Right atrium auricular region (tissue), 2 donors: ENCODE measurements at places on chromosomes 5 and 9.

DNA sequence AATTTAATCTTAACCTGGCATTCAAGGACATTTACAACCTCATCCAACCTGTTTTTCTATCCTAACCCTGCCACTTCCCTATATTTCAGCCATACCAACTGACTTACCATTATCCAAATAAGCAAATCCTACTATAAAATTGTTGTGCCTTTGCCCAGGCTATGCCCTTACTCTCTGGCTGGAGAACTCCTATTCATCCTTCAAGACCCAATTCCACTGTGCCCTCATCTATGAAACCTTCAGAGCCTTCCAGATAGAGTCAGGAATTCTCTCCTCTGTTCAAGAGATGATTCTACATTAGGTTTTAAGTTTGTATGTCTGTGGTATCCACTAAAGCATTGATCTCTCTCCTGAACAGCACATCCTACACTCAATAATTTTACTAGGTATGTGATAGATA is 46.3 kb upstream of the MSX2 start:
- H3K36me3 ChIP-seq, result no peaks in the 10 kb centered on the region
- H3K4me3 ChIP-seq, result no peak overlapping the region
- no peaks in the 10 kb centered on the region for H3K4me1 ChIP-seq
- no peak overlapping the region for H3K27ac ChIP-seq

DNA sequence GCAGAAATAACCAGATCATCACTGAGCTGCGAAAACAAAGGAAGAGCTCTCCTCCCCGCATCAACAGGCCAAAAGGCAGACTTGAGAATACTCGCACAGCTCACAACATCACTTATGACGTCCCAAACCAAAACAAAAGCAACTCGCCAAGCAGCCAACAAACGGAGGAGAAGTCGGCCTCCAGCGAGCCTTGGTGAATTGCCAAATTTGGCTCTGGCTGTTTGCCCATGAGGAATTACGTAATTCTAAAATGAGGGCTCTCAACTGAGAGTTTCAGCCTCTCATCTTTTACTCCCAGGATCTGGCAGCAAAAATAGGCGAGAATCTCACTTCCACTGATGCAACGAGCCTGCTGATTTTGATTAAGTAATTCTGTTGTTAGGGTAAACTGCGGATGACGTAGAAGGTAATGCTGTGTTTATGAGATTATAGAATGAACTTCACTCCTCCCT is 51.7 kb upstream of the SEMA6A start:
- H3K4me3 ChIP-seq, result no peak overlapping the region
- peak overlapping the region; percentile 44 for H3K27ac ChIP-seq
- H3K36me3 ChIP-seq, result no peaks in the 10 kb centered on the region

- no peak overlapping the region for H3K27ac ChIP-seq
- no peaks in the 10 kb centered on the region for H3K36me3 ChIP-seq
- H3K27me3 ChIP-seq, result no peaks in the 10 kb centered on the region
- DNase-seq, result no peak
- no peak overlapping the region for H3K4me3 ChIP-seq
These were observed 55.8 kb upstream of the SLC2A8 start for GRCh38 chr9:127341152-127341551.

- H3K4me1 ChIP-seq, result peaks cover 27% of the 10 kb centered on the region
- H3K36me3 ChIP-seq, result no peaks in the 10 kb centered on the region
- no peak overlapping the region for H3K27ac ChIP-seq
- H3K27me3 ChIP-seq, result no peaks in the 10 kb centered on the region
- H3K4me3 ChIP-seq, result no peak overlapping the region
These were observed 30.9 kb downstream of the SARDH start for GRCh38 chr9:133707065-133707762.

DNA sequence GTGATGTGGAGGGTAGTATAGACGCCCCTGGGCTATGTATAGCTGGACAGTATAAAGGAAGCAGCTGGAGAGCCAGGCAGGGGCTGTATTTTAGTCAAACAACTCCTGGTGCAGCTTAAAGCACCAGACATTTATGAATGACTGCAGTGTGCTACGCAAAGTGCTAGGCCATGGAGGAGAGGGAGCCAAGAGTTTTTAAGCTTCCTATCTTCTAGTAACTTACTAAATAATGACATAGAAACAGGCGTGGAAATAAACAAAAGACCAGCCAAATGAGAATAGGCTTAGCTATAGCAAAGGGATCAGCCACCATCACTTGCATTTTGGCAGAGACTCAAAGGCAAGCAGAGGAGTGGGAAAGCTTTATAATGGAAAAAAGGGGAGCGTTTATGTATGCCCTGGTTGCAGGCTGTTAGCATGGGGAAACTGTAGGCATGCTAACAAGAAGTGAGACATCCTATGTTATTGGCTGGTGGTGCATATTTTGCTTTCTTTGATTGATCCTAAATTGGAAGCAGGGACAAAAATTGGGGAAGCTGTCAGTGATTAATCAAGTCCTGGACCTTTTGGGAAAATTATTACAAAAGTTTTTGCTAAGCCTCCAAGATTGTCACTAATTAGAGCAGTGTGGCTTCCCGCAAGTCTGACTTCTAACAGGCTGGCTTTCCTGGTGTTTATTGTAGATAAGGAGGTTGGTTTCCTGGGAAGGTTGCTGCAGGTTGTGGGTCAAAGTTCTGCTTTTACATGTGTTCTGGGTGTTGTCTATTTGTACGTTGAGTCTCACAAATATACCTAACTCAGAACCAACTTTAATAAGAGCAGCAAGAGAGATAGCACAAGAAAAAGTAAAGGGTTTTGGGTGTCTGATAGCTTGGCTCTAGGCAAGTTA is 46.6 kb downstream of the RAB3C start:
- no peak overlapping the region for H3K27ac ChIP-seq
- no peaks in the 10 kb centered on the region for H3K27me3 ChIP-seq
- H3K36me3 ChIP-seq, result no peaks in the 10 kb centered on the region
- DNase-seq, result no peak

DNA sequence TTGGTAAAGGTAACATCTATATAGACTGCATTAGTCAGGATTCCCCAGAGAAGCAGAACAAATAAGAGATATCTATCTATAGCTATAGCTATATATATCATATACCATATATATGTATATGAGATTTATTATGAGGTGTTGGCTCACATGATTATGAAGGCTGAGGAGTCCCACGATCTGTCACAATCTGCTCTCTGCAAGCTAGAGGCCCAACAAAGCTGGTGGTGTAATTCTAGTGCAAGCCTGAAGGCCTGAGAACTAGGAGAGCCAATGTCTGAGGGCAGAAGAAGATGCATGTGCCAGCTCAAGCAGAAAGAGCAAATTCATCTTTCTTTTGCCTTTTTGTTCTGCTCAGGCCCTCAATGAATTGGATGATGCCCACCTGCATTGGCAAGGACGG is 102.2 kb upstream of the PLPPR1 start:
- H3K27me3 ChIP-seq, result no peaks in the 10 kb centered on the region
- H3K4me1 ChIP-seq, result no peaks in the 10 kb centered on the region
- no peak for DNase-seq
- no peak overlapping the region for H3K27ac ChIP-seq

DNA sequence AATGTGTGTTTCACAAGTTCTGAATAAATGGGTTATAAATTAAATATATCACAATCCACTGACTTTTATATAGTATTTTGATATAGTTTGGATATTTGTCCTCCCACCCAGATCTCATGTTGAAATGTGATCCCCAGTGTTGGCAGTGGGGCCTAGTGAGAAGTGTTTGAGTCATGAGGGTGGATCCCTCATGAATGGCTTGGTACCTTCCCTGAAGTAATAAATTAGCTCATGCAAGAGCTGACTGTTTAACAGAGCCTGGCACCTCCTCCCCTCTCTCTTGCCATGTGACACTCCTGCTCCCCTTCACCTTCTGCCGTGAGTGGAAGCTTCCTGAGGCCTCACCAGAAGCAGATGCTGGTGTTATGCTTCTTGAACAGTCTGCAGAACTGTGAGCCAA is 127.9 kb upstream of the PALM2AKAP2 start:
- DNase-seq, result no peak
- no peak overlapping the region for H3K4me3 ChIP-seq
- H3K27me3 ChIP-seq, result no peaks in the 10 kb centered on the region
- no peaks in the 10 kb centered on the region for H3K36me3 ChIP-seq

DNA sequence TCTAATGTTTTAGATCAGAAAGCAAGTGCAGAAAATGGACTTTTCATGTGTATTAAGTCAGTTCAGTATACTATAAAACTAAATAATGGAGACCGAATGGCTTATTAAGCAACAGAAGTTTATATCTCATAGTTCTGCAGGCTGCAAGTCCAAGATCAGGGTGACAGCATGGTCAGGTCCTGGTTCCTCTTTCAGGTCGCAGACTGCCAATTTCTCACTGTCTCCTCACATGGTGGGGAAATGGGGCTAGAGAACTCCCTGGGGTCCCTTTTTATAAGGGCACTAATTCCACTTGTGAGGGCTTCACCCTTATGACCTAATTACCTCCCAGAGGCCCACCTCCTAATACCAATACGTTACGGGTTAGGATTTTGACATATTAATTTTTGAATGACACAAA is 48.7 kb downstream of the RICTOR start:
- H3K27me3 ChIP-seq, result no peaks in the 10 kb centered on the region
- H3K4me3 ChIP-seq, result no peak overlapping the region

DNA sequence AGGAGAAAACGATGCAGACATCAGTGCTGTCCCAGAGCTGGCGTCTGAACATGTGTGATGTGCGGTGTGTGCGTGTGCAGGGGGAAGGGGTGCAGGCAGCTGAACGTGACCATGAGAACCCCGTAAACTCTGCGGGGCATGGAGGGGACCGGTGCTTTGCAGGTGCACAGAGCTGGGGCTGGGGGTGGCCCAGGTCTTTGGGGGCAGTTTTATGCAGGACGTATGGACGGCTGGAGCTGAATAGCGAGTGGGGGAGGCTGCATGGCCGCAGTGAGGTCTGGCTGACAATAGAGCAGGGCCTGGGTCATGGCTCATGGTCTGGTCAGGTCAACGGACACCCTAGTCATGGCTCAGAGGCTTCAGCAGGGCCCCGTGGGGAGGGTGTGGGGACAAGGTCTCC is 3.3 kb upstream of the EXOC3 start:
- H3K4me1 ChIP-seq, result peaks cover 19% of the 10 kb centered on the region
- H3K4me3 ChIP-seq, result no peak overlapping the region
- DNase-seq, result no peak

DNA sequence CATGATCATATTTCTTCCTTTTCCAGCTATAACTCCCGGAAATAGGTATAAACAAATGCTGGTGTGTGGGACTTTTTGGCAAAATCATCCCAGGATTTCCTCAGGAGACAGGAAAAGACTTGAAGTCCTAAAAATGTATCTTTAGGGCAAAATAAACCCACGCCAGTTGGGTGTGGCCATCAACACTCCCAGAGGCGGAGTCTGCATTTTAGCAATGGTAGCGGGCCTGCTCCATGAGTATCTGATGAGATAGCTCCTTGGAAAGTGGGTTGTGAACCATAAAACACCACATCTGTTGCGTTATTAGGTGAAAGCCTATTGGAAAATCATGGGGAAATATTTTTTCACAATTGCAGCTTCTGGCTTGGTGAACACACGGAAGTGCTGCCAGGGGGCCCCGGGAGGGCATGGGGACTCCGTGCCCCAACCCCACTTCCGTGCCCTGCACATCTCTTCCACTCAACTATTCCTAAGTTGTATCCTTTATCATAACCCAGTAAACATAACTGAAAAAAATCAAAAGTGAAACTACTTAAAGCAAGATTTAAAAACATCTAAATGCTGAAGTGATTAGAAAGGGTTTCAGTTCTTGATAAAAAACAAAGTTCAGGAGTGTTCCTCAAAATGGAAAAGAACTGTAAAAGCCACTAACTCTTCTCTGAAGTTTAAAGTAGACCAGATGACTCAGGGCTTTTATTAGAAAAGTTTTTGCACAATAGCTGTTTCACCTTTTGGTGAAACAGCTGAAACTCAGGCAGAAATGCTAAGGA is 111.2 kb downstream of the LRRC70 start:
- H3K4me3 ChIP-seq, result no peak overlapping the region
- no peak overlapping the region for H3K27ac ChIP-seq
- no peak for DNase-seq
- H3K36me3 ChIP-seq, result no peaks in the 10 kb centered on the region
- no peaks in the 10 kb centered on the region for H3K27me3 ChIP-seq
- H3K4me1 ChIP-seq, result no peaks in the 10 kb centered on the region

- no peaks in the 10 kb centered on the region for H3K27me3 ChIP-seq
- no peak overlapping the region for H3K27ac ChIP-seq
- H3K4me1 ChIP-seq, result no peaks in the 10 kb centered on the region
These were observed 37.4 kb upstream of the DAB2 start for GRCh38 chr5:39462211-39462610.
